ENCODE measurements at places on chromosomes 12 and 14.

- no peak for DNase-seq
Observed at GRCh38 chr14:91417120-91417982, at the start of gene CCDC88C. CCDC88C (minus strand) TSS chr14:91417820; CDS start chr14:91417690, 130 bp downstream.

- no peak for DNase-seq
Observed at GRCh38 chr14:78598046-78598920, 428.1 kb downstream of the NRXN3 start.

GRCh38 chr12:80412343-80412953 is 31.6 kb upstream of the PTPRQ start:
- DNase-seq, result peak; percentile 23

DNA sequence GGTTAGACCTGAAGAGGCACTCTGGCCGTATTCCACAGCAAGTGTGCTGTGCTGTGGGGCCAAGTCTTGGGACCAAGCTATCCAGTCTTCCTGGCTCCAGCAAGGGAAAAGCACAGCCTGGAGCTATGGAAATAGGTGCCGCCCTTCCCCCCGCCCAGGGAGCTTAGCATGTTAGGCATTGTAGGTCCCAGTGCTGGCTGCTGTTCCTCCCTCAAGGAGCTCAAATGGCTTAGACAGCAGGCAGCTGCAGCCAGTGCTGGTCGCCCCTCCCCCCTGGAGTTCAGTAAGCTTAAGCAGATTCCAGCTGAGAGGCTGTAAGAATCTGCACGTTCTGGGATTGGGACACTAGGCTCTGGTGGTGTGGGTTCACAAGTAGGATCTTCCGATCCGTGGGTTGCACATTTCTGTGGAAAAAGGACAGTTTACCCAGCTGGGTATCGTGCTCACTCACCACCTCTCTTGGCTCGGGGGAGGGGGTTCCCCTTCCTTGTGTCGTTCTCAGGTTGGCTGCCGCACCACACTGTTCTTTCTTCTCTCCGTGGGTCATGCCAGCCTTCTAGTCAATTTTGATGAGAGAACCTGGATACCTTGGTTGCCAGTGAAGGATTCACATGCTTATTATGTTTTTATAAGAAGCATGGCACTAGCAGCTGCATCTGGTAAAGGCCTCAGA is 127.3 kb downstream of the CNTN1 start:
- DNase-seq, result no peak

- no peak for DNase-seq
Observed at GRCh38 chr14:105307052-105307727, 6.4 kb upstream of the BRF1 start.

DNA sequence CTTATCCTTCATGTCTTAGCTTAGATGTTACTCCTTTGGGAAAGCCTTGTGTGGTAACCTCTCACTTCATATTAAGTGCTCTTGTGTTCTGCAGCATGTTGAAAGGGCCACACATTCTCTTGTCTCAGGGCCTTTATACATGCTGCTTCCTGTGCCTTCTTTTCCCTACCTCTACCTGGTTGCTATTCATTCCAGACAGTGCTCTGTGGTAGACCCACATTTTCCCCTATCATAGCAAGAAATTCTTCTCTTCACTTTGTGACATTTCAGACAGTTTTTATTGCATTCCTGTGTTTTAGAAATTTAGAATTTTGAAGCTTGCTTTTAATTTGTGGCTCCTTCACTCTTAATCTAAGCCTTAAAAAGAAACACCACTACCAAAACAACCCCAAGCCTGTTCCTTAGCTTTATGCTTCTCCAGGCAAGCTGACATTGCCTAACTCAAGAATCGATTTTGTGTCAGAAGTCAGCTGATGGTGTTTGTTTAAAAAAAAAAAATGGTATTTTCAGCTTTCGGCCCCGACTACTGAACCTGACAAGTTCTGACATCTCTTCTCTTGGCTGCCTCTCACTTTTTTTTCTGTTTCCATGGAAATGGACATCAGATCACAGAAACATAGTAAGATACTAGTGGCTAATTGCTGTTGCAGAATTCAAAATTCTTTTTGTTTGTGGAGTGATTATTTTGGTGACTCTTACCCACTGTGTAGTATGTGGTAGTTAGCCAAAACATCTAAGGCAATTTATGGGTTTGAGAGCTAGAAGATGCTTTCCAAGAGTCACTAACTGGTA is 156.3 kb downstream of the NUBPL start:
- DNase-seq, result no peak

- DNase-seq, result no peak
Observed at GRCh38 chr12:24900196-24900595, 48.7 kb downstream of the BCAT1 start.

DNA sequence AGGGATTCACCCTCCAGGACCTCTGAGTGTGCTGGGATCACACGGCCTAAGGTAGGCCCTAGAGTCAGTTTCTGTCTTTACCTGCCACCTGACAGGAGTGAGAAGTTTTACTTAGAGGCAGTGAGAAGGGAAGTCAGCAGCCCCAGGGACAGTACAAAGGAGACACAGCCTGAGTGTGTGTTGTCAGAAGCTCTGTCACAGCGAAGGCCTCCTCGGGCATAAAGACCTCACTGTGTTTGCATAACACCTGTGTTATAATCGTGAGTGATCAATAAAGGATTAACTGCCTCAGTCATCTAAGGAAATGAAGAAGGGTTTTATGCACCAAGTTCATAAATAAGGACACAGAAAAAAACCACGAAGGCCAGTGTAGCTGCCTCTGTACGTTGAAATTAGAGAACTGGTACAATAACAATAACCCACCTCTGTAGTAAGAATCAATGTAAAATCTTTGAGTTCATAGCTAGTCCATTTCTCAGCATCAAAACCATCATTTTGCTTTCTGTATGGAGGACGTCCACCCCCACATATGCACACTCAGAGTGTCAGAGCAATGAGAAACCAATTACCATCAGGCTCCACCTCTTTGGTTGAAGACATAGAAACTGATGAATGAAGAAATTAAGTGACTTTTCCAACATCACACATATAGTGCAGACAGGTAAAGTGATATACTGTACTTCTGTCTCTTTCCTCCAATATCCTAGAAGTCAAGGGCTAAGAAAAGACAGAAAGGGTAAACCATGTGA is 159.3 kb downstream of the DAD1 start:
- DNase-seq, result no peak

DNA sequence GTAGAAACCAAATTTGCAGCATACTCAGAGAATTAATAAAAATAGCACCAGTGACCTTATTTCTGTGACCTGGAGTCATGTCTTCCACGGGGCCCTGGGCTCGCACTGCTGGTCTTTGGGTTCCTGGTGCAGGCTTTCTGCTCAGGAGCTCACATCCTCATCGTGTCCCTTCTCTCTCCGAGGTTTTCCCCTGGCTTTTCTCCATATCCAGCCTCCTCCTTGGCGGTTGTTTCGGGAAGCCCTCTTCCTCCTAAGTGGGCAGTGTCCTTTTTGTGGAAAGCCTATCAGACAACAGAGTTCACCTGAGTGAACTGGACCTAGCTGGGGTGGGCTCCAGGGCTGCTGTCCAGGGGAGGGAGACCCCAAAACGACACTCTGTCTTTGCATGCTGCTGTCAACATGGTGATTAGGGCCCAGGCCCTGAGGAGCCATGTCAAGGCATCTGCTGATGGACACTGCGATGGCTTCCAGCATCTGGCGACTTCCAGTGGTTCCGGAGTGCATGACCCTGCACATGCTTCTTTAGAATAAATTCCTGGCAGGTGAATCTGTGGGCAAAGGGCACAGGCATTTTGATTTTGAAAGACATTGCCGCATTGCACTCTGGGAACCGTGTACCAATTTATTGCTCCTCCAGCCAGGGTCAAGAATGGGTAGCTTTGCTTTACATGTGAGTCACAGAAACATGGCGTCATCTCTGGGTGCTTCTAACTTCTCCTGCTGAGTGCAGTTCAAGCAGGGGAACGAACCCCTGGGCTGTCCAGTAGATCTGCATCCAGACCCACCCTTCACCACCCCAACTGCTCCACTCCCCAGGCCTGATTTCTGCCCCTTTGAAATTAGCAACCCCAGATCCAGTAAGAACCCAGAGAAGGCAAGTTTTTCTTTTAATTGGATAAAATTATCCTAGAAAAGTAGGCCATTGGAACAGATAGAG is 136.8 kb downstream of the ADGRD1 start:
- no peak for DNase-seq

GRCh38 chr12:32549675-32550079 is 129.4 kb upstream of the DNM1L start:
- DNase-seq, result no peak

DNA sequence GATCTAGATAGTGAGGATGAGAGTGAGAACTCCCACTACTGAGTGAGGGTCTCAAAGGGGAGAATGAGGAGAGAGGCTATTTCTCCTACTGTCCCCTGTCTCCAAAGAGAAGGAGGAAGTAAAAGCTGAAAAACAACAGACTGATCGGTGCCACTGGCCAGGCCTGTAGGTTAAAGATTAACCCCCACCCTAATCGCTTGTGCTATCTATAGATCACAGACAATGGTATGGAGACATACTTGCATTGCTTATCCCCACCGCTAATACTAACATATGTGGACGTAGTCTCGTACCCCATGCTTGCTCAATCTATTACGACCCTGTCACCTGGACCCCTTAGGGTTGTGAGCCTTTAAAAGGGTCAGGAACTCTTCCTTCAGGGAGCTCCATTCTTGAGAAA is 777.9 kb upstream of the TMEM132C start:
- no peak for DNase-seq

GRCh38 chr14:45060551-45060950 is 23.4 kb upstream of the PRPF39 start:
- DNase-seq, result no peak

All from AG09309 (cell line).